Mesothelial cell of epicardium (in vitro differentiated cells): ENCODE measurements at places on chromosomes 11 and 22.
A peak's percentile ranks its signal among the peaks of the same experiment; 100 is the strongest.

GRCh38 chr11:76630600-76631281 lies 39.8 kb downstream of the LRRC32 start:
- no peak for DNase-seq

- no peak for DNase-seq
These were observed 30.1 kb upstream of the ALDH3B2 start for GRCh38 chr11:67704524-67704923.

- no peak for DNase-seq
These were observed 62.8 kb upstream of the PRR5 start for GRCh38 chr22:44638971-44639760.

DNA sequence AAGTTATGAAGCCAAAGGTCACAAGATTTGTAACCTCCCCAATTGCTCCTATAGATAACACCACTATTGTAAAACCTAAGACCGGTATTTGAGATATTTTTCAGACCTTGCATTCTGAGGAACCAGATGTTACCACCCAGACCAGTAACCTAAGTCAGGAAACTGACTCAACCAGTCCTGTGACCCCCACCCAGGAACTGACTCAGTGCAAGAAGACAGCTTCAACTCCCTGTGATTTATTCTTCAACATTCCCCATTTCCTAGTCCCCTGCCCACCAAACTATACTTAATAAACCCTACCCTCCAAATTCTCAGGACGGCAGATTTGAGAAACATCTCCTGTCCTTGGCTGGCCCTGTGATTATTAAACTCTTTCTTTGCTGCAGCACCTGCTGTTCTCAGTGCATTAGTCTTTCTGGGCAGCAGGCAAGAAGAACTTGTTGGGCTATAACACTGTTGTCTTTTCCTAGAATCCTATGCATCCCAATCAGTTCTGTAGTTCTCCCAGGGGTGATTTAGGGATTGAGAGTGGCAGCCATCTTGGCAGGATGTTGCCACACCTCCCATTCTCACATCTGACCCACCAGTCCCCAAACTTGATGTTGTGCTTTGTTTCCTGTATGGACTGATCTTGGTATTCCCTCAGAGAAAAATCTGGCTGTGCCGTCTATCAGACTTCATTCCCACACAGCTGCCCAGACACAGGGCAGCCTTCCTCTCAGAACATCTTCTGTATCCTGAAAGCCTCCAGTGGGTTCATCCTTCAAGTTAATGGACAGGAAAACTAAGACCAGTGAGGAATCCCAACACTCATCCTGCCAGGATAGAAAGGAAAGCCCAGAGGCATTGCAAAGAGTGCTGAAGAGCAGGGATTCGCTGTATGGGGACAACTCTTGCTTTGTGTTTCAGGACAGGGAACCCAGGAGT lies 104.0 kb downstream of the PDE2A start:
- DNase-seq = no peak

DNA sequence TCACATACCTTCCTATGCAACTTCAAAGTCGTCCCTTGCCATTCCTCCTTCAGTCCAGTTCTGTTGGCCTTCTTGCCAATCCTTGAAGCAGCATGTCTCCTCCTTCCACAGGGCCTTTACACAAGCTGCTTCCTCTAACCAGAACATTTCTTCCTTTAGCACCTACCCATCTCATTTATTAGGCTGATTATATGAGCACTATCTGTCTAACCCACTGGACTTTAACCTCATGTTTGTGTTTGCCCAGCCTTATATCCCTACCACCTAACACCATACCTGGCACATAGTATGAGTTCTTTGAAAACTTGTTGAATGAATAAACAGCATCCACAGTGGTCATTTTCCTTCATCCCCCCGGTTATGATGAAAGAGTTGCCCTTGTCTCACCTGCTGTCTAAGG lies 154.4 kb downstream of the WNT11 start:
- no peak for DNase-seq

DNA sequence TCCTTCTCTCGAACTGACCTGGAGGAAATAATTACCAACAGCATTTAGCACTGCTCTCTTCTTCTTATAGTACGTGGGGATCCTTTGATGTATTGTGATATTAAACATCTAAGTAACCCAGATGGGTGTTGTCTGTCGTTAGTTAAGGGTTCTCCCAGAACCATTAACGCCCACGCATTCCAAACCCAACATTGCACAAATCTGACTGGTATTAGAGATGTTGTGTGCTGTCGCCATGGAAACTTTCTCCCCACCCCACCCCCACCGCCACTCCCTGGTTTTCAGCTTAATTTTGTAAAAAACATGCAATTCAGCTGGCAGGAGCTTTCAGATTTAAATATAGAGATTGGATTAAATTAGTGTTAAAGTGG lies 1495.2 kb downstream of the TBC1D22A start:
- DNase-seq = no peak

DNA sequence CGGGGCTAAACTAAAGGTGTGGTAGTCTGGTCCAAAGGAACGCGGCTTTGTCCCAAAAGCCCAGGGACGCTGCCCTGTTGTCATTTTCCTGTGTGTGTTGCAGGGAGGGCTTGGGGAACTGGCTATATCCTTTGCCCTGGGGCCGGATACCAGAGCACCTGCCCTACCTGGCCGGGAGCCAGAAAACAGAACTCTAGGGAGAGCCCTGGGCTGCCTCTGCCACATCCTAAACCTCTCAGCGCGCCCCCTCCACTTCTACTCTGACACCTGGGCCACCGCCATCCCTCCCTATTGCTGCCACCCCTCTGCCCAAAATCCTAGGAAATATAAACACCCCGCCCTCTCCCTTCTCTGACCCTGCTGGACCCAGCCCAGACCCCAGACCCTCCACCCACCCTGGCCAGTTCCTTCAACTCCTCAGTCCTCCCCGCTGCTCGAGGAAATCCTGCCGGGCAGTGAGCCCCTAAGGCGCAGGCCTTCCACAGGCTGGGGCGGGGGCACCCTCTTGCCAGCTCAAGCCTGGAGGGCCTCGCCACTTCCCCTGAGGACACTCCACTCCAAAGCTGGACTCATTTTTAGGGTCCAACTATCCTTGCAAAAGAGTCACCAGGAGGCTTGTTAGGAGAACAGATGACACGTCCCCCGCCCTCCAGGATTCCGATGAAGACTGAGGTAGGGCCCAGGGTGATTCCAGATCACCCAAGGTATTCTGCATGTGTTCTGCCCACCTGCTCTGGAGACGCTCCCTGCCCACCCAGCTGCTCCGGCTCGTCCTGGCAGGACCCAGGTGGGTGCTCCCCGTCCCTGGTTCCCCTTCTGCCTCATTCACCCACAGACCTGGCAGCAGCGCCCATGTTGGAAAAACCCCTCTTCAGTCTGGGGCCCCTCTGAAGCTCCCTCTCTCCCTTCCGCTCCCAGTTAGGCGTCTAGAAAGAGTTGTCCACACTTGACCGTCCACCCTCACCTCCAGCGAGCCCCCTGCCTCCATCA lies 12.2 kb downstream of the KCTD17 start:
- no peak for DNase-seq

- DNase-seq = no peak
These were observed 8.6 kb upstream of the UPB1 start for GRCh38 chr22:24486501-24486921.

DNA sequence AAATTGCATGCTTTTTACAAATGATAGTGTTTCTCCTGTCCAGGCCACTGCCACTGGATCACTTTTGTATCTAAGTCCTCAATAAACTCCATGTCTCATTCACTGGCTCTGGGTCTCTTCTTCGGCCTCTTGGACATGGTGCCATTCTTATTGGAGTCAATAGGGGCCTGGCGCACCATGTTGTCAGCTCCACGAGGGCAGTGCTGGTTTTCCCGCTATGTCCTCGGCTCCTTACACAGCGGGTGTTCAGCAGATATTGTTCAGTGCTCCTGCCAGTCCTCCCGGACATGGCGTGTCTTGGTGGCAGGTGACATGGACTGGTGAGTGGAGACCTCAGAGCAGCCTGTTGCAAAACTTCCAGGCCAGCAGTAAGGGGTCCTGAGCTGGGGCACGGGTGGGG lies 3.6 kb upstream of the FAM118A start:
- DNase-seq = no peak

DNA sequence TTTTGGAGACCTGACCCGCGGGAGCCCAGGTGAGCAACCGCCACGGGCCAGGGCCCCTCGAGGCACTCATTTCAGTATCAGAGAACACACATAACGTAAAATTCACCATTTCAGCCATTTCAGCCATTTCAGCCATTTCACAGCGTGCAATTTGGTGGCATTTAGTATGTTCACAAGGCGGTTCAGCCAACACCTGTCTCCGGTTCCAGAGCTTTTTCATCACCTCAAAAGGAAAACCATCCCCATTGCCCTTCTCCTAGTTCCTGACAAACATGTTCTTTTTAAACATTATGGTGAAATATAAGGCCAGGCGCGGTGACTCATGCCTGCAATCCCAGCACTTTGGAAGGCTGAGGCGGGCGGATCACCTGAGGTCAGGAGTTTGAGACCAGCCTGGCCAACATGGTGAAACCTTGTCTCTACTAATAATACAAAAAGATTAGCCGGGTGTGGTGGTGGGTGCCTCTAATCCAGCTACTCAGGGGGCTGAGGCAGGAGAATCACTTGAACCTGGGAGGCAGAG lies 119.3 kb downstream of the KCNQ1 start:
- DNase-seq = no peak

- DNase-seq = no peak
These were observed 14.3 kb downstream of the RNF215 start for GRCh38 chr22:30372915-30373314.

DNA sequence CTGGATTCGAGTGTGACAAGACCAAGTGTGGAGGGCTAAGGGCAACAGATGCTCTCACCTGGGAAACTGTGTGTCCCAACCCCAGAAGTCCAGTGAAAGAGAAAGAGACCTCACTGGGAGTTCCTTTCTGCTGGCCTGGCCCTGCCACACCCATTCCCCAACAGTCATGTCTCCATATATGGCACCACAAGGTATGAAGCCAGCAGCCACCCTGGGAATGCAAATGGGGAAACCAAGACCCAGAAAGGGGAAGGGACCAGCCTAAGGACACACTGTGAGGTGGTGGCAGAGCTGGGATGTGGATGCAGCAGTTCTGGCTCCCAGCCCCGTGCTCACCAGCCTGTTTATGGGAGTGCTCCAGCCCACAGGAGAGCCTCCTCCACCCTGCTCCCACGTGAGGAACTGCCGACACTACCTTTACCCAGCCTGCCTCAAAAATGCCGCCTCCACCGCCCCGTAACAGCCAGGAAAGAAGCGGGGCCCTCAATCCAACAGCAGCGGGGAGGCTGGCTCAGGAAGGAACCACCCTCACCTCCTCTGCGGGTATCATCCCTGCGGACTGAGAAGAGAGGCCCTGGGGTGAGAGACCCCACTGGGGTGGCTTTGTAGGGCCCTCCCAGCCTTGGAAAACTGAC lies 12.6 kb downstream of the LMO1 start:
- peak; percentile 8 for DNase-seq

GRCh38 chr11:124577716-124578427 lies 8.1 kb downstream of the OR8A1 start:
- no peak for DNase-seq

GRCh38 chr11:119486691-119487259 lies 63.8 kb upstream of the THY1 start:
- DNase-seq = no peak

DNA sequence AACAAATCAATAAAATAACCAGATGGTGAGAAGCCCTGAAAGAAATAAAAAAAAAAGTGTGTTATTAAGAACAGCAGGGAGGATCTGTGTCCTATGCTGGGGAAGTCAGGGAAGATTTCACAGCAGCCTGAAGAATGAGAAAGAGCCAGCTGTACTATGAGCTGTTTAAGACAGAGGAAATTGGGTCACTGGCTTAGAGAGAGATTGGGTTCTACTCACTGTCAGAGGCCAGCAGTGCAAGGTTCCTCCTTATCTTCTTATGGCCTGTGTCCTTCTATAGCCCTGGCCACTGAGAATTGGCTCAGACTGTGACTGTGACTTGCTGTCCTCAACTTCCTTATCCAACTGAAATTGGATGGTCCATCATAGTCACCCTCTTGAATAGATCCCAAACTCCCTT lies 54.8 kb upstream of the FDX1 start:
- no peak for DNase-seq

DNA sequence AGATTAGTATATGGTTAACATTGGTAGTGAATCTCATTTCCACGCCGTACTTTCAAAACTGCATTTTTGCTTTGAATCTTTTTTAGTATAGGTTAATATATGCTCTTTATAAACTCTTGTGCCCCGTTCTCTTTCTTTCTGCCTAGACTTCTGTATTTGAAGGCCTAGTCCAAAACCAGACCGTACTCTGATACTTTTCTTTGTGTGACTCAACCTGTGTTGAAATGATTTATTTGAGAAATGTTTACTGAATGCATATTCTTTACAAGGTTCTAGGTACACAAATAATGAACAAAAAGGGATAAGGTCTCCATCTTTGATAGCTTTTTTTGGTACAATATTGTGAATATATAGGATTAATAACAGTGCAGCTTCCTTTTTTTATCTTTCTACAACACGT lies 68.3 kb downstream of the HIPK3 start:
- DNase-seq = no peak

DNA sequence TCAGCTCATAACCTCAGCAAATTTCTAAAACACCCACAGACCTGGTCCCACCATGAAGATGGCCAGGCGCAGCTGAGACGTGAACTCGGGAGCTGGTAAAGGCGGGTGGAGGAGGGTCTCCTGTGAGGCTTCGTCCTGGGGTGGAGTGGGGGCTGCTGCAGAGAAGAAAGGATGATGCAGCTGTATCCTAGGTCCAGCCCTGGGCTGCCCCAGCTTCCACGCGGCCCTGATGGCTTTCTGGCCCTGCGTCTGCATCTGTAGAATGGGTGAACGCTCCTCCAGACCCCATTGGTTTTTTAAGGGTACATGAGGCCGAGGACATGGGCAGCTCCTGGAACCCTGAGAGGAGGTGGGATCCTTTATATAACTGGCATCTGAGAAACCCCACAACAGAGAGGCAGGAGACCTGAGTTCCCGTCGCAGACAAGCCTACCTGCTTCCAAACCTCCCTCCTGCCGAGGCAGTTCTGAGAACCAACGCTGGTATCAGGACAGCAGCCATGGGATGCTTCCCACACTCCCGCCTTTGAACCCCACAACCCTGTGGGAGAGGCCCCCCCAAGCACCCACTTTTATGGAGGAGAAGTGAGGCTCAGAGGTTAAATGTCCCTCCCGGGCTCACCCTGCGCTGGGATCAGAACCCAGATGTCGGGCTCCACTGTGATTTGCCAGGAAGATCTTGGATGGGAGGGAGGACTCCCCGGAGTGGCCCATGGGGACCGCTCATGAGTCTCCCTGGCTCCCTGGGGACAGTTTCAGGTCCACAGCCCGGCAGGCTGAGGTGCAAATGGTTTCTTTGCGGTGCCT lies 55.2 kb upstream of the FGF3 start:
- peak; percentile 30 for DNase-seq

DNA sequence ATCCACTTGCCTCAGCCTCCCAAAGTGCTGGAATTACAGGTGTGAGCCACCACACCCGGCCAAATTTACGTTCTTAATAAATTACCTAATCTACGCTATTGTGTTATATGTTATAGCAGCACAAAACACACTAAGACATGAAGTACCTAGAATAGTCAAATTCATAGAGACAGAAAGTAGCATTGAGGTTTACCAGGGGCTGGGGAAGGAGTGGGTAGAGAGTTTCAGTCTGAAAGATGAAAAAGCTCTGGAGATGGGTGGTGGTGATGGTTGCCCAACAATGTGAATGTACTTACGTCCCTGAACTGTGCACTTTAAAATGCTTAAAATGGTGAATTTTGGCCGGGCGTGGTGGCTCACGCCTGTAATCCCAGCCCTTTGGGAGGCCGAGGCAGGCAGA lies 65.7 kb upstream of the NUP50 start:
- DNase-seq = no peak

GRCh38 chr22:44729391-44730021 lies 22.9 kb upstream of the ARHGAP8 start:
- DNase-seq = no peak
